Activated CD4-positive, alpha-beta T cell treated with anti-CD3 and anti-CD28 coated beads, Interleukin-2, Interleukin-6, amounts not matched to agents 100 ng/mL and 50 ng/mL, durations not matched to agents 16 hours and 8 hours (primary cell): ENCODE measurements at places on chromosomes 1 and 21.
A peak's percentile ranks its signal among the peaks of the same experiment; 100 is the strongest.

DNA sequence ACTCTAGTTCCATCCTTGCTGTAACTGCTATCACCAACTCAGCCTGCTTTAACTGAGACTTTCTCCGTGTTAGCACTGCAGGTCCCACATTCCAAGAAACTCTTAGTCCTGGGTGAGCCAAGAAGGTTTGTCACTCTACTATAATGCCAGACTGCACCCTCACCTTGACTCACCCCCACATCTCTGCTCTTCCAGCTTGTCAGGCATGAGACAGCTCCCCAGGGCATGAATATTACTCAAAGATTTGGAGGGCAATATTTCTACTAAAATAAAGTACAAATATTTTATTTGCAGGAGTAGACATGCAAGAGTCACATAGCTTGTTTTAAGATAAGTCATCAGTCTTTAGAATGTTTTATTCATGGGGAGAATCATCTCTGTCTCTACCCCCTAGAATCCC, 110.2 kb downstream of the MATN1 start:
- no peak for DNase-seq

- peak; percentile 74 for DNase-seq
These were observed 36.9 kb downstream of the UMODL1 start for GRCh38 chr21:42107881-42108553.

- DNase-seq: no peak
These were observed 11.5 kb downstream of the RIT1 start for GRCh38 chr1:155899683-155900082.

DNA sequence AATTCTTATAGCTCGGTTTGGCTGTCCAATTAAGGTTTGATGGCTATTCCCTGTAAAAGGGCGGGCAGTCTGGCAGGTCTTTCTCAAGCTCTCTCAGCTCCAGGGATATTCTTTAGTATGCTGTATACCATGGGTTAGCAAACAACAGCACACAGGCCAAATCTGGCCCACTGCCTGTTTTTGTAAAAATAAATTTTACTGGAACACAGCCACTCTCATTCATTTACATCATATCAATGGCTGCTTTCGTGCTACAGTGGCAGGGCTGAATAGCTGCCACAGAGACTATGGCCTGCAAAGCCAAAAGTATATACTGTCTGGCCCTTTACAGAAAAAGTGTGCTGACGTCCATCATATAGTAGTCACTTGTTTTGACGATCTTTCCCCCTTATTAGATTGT, 32.0 kb downstream of the MACO1 start:
- no peak for DNase-seq

GRCh38 chr1:116486424-116486823, 84.4 kb downstream of the CD58 start:
- no peak for DNase-seq
